ENCODE measurements at places on chromosomes 3 and 15.

DNA sequence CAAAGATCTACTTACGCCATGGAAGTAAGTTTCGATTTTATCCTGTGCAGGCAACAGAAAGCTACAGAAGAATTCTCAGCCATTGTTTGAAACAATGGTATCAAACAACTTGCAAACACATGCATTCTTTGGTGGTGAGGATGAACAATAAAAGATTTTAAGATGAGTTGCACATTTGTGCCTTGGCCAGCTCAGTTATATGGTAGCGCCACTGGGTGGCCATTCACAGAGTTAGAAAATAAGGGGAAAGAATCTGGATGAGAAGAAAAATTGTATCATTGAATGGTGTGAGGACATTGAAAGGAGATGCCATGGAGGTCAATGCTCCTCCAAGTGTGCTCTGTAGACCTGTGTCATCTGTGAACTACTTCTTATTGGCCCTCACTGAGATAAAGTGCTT lies 11.6 kb downstream of the CADPS start:
- no peak for DNase-seq

GRCh38 chr3:10935846-10936631 lies 56.5 kb upstream of the SLC6A1 start:
- no peak for DNase-seq

- peak; percentile 32 for DNase-seq
Observed at GRCh38 chr15:33934921-33935320, 33.4 kb upstream of the CHRM5 start.

DNA sequence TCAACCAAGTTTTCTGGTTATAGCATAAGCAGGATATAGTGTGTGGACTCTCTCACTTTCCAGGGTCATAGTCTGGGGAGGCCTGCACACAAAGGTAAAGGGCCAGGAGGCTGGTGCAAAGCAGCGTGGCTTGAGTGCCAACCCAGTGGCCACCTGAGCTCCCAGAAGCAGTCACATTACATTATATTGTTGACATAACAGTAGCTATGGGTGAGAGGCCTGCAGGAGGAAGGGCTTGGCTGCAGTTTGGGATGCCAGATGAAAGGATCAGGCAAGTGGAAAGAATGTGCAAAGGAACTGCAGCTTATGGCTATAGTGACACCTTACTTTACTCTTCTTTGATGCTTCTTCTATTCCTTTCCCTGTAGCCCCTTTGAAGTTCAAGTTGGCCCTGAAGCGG lies 96.5 kb downstream of the FLNB start:
- no peak for DNase-seq

DNA sequence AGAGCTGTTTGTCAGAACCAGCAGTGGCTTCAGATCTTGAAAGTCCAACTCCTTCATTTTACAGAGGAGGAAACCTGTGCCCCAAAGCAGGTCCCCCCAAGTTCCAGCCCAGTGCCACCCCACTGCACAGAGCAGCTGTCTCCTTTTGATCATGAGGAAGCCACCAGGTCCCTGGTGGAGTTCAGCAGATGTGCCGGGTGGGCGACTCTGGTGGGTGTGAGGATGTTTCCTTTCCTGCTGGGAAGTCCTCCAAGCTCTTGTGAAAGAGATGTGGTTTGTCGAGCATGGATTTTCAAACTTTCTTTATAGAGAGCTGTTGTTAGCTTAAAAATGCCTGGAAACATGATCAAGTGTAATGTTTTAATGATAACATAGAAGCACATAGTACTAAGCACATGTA lies 52.0 kb downstream of the SMAD3 start:
- DNase-seq = peak; percentile 58

GRCh38 chr3:158165730-158166129 lies 55.8 kb downstream of the RSRC1 start:
- DNase-seq = no peak

GRCh38 chr3:54046641-54047214 lies 75.6 kb upstream of the CACNA2D3 start:
- peak; percentile 70 for DNase-seq

GRCh38 chr15:76994971-76995945 lies at the start of gene PSTPIP1:
Gene PSTPIP1, plus strand, starts transcription at chr15:76995126. Its CDS starts 448 bp downstream, at chr15:76995574.
- DNase-seq = no peak
